ENCODE measurements at places on chromosomes 11 and 22. TPM values are rescaled to one million over a fixed set of nuclear protein-coding genes. Genes with fewer than 3 reads are reported as not detected.

DNA sequence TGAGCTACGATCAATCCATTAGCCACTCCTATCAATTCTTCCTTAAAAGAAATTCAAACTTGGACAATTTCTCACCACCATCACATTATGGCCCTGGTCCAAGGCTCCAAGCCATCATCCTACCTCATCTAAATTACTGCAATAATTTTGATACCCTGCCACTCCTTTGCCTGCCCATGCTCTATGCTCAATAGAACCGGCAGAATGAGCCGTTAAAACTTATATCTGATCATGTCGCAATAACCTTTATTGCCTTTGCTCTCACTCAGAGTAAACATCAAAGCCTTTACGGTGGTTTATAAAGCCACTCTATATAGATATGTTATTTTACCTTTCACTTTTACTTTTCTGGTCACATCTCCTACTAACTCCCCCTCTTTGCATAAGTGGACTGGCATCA is 2392.1 kb upstream of the RAG2 start:
- H3K27ac ChIP-seq = no peak overlapping the region
- no peak for DNase-seq
- no peaks in the 10 kb centered on the region for H3K36me3 ChIP-seq
- no peak overlapping the region for H3K4me3 ChIP-seq
- H3K4me1 ChIP-seq = no peaks in the 10 kb centered on the region
- H3K27me3 ChIP-seq = no peaks in the 10 kb centered on the region

- H3K36me3 ChIP-seq = no peaks in the 10 kb centered on the region
- no peak overlapping the region for H3K4me3 ChIP-seq
- peaks cover 13% of the 10 kb centered on the region for H3K4me1 ChIP-seq
Observed at GRCh38 chr22:43185860-43186261, 1.1 kb downstream of the TTLL12 start.

The USH1C gene
- total RNA-seq = 12.7 TPM

The GRM5 gene
- total RNA-seq = not detected

DNA sequence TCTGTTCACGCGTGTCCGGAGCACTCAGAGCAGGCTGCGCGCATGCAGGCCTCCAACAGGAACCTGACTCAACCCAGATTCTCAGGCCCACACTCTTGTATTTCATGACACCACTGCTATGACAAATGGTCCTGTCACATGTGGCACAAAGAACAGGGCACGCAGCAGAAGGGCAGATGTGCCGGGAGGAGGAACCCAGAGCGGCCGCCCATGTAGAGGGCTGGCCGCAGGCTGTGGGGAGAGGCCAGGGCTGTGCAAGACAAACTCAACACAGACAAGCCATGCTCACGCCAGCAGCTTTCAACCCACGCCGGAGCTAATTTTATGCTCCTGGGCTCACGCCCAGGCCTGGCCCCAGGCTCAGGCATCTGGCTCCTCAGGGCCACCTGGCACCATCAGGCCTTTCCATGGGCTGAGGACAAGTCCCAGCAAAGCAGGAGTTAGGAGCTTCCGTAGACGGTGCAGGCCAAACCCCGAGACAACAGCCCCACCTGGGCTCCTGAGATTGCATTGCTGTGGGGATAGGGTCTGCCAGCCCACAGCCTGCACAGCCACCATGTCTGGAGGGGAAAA is 40.0 kb downstream of the DUSP8 start:
- H3K36me3 ChIP-seq = no peaks in the 10 kb centered on the region
- H3K27me3 ChIP-seq = no peaks in the 10 kb centered on the region
- no peak overlapping the region for H3K27ac ChIP-seq
- peaks cover 16% of the 10 kb centered on the region for H3K4me1 ChIP-seq
- H3K4me3 ChIP-seq = no peak overlapping the region
- DNase-seq = no peak

DNA sequence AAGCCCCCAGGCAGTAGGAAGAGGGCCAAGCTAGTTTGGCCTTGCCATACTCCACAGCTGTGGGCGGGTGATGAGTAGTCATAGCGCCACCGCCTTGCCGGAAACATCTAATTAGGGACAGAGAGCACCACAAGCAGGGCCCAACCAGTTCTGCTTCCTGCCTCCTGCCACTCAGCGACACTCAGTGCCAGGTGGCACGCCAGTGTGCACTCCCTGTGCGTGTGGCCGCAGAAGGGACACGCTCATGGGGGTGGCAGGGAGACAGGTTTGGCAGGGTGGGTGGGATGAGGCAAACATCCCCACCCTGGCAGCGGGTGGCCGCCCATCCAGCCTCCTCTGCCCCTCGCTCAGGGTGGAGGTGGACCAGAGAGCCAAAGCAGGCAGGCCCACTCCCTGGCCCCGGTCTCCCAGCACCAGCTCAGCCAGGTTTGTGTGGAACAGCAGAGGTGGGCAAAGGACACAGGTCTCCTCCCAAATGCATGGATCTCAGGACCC is 4.9 kb downstream of the OVOL1 start:
- no peak overlapping the region for H3K4me3 ChIP-seq
- H3K4me1 ChIP-seq = peaks cover 46% of the 10 kb centered on the region
- DNase-seq = no peak
- H3K36me3 ChIP-seq = no peaks in the 10 kb centered on the region

DNA sequence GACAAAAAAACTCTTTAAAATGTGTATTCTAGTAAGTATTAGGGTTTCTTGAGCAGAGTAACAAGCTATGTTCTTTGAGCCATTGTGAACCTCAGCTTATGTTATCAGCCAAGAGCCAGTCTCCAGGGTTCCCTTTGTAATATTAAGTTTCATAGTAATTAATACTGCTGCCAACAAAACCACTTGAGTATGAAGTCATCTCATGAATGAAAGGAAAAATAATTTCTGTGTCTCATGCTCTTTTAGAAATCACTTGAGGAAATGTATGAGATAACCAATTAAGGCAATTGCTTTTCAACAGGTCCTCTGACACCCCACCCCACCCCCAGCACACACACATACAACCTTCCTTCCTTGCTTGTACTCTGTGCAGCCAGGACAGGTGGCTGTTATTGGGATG is 59.9 kb downstream of the BBOX1 start:
- no peaks in the 10 kb centered on the region for H3K4me1 ChIP-seq
- no peaks in the 10 kb centered on the region for H3K27me3 ChIP-seq
- DNase-seq = no peak
- no peak overlapping the region for H3K4me3 ChIP-seq
- H3K36me3 ChIP-seq = no peaks in the 10 kb centered on the region
